ENCODE measurements at places on chromosomes 12 and 14.

DNA sequence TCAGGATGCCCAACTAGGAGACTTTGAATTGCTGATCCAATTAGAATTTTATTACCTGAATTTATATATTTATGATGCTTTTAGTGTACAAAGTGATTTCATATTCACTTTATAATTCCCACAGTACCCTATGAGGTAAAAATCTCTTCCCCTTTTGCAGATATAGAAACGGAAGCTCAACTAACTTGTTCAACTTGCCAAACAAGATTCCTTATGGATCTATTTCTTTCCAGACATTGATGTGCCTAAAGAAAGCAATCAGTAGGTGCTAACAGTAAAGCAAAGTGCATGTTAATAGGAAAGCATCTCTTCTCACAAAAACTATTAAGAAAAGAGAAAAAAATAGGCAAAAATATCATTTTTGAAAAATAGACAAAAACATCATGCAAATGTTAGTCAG, 65.9 kb upstream of the PPP1R12A start:
- DNase-seq: no peak

- no peak for DNase-seq
Observed at GRCh38 chr12:131907379-131908091, 13.1 kb downstream of the ULK1 start.

- no peak for DNase-seq
Observed at GRCh38 chr14:103123634-103124500, 606 bp downstream of the TNFAIP2 start.

DNA sequence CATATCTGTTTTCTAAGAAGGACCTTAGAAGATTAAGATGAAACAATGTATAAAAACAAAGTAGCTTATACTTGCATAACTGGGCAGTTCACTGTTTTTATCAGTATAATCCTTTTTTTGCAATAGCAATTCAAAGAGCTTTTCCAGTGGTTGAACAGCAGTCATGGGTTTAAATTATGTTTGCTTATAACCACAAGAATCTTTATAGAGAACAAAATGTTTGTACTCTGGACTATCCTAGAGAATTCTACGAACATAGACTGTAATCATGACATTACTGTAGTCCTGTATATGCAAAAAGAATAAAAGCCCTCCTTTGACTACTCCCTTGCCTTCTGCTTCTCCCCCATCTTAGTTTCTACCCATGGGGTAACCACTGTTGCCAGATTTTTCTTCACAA, 5.7 kb downstream of the FAM177A1 start:
- DNase-seq: no peak

DNA sequence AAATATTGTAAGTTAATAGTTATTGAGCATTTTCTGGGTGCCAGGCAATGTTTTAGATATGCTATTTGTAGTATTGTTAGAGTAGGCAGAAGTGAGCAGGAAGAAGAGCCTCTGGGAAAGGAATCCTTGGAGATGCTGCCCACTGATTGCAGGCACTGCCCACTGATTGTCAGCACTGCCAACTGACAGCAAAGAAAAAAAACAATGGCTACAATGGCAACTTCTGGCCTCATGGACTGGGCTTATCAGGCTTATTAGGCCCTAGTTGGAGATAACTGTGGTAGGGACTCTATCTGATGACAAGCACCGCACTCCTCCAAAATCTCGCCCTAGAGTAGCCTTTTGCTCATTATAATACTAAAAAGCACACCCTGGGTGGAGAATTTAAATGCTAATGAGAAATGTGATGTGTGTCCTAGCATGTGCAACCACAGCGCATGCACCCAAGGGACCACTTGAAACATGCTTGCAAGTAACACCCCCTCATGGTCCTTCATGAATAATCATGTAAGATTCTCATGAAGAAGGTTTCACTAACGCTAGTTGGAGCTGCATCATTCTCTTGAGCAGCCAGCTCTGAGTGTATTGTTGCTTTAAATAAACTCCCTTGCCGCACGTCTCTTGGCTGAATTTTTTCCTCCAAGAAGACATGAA, 103.5 kb upstream of the PPP4R3A start:
- no peak for DNase-seq

GRCh38 chr14:45123271-45123670, 11.0 kb downstream of the FKBP3 start:
- no peak for DNase-seq

GRCh38 chr12:66596199-66596598, 82.7 kb downstream of the GRIP1 start:
- no peak for DNase-seq

- no peak for DNase-seq
Observed at GRCh38 chr12:82710741-82711140, 24.0 kb downstream of the TMTC2 start.

DNA sequence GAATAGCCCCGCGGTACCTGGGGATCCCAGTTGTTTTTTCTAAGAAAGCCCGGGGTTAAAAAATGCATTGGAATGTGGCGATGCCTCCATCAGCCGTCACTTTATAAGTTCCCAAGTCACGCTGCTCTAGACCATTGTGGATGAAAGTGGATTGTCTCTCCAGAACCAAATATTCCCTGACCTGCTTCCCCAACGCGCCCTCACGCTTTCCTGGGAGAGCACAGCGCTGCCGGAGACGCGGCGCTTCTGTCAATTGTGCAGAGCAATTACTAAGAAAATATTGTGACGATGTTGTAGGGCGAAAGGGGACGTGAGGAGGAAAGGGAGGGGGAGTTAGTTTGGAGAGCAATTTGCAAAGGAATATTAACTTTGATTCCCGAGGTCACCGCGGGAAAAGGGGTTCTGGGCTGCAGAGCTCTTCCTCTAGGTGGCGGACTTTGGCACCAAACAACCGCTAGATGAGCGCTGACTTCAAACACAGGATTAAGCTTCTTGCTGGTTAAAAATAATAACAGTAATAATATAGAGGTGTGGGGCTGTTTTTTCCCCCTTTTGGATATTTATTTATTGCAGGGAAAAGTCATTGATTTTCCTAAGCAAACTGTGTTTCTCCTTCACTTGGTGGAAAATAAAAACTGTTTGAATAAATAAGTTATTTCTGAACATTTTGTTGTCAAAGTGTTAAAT, 9.6 kb upstream of the FOXG1 start:
- no peak for DNase-seq

GRCh38 chr12:58169826-58170225, 228.5 kb downstream of the ATP23 start:
- DNase-seq: no peak

GRCh38 chr14:57846596-57846995, 19.3 kb downstream of the SLC35F4 start:
- DNase-seq: no peak

DNA sequence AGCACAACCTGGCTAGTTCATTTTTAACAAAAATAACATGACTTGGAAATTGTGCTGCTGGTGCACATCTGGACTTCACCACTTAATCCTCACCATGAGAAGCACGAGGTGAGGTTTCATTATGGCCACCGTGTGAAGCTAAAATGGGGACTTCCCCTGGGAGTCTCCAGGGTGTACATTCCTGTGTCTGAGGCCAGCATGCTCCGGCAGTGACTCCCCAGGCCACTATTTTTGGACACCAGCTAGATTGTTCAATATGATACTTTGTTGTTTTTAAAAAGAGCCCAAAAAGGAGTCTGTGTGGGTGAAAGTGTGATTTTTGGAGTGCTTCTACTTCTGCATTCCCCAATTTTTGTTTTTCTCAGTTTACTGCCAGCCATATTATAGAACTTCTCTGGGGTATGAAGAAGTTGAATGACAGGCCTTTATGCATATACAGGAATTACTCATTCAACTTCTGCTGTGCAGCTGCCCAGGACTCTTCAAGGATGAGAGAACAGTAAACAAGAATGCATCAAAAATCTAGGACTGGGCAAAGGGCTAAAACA, 16.9 kb upstream of the AICDA start:
- DNase-seq: no peak

DNA sequence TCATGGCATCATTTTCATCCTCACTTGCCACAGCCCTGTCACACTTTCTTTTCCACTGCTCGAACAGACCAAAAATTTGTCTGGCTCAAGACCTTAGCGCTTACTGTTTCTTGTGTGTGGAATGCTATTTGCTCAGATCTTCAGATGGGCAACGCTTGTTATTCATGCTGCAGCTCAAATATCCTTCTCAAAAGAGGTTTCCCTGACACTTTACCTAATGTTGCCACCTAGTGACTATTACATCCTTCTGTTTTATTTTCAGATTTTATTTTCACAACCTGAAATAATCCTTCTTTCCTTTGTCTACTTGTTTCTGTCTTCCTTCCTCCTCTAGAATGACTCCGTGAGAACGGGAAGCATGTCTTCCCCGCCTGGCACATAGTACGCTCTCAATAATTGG, 5.6 kb downstream of the FBXO33 start:
- DNase-seq: peak; percentile 33

- no peak for DNase-seq
Observed at GRCh38 chr12:88185988-88186387, 43.9 kb downstream of the TMTC3 start.

DNA sequence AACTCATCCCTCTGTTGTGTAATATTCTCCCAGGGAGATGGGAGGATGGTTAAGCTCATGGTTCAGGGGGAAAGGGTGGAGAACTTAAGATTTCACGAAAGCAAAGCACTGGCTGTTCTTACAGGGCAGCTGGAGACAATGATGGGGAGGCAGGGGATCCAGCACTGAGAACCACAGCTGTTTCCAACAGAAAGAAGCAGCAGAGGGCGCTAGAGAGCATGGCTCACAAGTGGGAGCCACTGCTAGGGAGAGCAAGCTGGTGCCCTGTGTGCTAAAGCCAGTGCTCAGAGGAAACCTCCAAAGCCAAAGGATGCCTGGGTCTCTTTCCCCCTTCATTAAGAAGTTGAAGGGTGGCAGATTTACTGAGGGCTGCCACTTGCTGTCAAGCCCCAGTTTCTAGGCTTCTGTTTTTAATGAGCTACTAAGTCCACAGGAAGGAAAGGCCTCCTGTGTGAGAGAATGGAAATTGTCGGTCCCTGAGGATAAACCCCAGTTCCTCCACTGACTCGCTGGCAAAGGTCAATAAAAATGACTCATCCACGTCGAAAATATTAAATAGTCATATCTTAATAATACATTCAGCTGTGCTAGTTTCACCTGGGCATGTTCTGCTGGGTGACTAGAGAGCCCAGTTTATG, 199.7 kb downstream of the ANO2 start:
- no peak for DNase-seq

- DNase-seq: no peak
Observed at GRCh38 chr14:59213368-59214315, 25.2 kb downstream of the DAAM1 start.

DNA sequence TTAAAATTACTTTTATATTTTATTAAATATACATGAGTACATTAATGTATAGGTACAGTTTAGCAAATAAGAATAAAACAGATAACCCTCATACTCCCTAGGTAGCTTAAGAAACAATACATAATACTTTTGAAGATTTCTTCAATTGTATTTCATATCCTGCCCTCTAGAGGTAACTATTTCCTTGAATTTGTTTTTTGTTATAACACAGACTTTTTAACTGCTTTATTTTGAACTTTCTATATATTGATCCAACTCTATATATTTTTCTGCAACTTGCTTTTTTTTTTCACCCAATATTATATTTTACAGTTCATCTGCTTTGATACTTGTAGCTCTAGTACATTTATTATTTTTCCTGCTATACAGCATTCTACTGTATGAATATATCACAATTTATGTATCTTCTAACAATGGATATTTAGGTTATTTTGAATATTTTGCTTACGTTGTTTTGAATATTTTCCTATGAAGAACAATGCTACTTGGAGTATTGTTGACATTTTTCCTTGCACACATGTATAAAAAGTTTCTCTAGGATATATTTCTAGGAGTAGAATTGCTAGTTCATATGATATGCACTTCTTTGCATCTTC, 72.8 kb upstream of the ABCD2 start:
- DNase-seq: no peak

GRCh38 chr12:112179916-112180315, 54.6 kb downstream of the TRAFD1 start:
- DNase-seq: no peak

- DNase-seq: no peak
Observed at GRCh38 chr14:22412926-22413411, 176.1 kb downstream of the DAD1 start.

DNA sequence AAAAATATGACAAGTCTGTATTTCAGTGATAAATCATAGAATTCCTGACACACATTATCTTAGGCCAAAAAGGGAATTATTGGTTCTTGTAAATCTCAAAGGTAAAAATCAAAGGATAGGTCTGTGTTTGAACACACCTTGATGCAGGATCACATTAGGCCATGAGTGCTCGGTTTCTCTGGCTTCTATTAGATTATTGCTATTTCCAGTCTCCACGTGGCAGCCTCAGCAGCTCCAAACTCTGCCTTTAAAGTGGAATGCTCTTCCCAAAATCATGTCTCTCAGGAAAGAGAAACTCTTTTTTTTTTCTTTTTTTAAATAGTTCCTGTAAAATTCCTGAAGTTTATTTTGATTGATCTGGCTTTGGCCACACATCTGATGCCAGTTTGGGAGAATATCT, 105.6 kb upstream of the FRMD6 start:
- DNase-seq: no peak

GRCh38 chr14:25750436-25750835, 700.5 kb upstream of the STXBP6 start:
- no peak for DNase-seq

DNA sequence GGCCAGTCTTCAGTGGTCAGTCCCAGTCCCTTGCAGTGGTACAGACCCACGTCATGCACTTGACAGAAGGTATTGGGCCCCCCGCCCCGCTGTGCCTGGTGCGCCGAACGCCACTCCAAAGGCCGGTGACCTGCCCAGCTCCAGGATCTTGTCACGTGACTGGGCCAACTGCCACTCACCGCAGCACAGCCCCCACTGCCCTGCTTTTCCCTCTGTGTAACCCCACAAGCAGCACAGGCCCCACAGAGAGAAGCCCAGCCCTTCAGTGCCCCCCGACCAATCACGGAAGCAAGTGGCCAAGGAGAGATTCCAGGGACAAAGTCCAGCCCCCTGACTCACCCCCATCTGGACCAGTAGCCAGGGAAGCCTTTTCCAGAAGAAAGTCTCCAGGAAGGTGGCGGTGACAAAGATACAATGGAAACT, 498 bp downstream of the GPR132 start:
- no peak for DNase-seq

DNA sequence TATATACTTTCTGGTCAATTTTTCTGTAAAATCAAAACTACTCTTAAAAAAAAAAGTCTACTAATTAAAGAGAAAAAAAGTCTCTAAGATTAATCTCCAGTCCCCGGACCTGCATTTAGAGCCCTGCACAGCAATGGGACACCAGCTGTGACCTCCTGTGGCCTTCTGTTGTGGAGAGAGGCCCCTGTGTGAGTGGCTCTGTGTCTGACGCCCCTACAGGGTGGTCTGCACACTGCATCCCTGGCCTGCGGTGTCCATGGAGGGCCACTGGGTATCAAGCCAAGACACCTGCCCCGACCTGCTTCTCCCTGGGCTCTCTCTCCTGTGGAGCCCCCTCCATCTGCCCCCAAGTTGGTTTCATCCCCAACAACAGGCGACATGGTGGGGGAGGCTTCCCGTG, 248.0 kb upstream of the DIO3 start:
- no peak for DNase-seq

- peak; percentile 83 for DNase-seq
Observed at GRCh38 chr14:24436355-24437019, 6.1 kb downstream of the SDR39U1 start.

- DNase-seq: no peak
Observed at GRCh38 chr12:18462442-18462841, 201.1 kb downstream of the PIK3C2G start.
